HCT116 (cell line): ENCODE measurements at places on chromosomes 13 and 19. TPM values are rescaled to one million over a fixed set of nuclear protein-coding genes. Genes with fewer than 3 reads are reported as not detected.

- no peak for DNase-seq
These were observed 248.8 kb upstream of the KLHL1 start for GRCh38 chr13:70357031-70357430.

DNA sequence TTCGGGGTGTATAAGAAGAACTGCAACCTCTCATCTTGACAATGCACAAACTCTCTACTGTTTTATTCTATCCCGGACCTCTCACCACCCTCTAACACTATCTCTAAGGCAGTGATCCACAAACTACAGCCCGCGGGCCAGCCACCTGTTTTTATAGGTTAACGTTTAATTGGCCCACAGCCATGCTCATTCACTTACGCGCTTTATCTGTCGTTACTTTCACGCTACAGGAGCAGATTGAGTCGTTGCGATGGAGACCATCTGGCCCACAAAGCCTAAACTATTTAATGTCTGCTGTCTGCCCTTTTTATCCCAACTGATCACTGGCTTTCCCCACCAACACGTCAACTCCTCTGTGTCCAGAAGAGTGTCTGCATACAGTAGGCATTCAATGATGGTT is 158.9 kb downstream of the CACNA1A start:
- DNase-seq: no peak

- DNase-seq: no peak
These were observed 100.5 kb downstream of the DLEU7 start for GRCh38 chr13:50742968-50743367.

DNA sequence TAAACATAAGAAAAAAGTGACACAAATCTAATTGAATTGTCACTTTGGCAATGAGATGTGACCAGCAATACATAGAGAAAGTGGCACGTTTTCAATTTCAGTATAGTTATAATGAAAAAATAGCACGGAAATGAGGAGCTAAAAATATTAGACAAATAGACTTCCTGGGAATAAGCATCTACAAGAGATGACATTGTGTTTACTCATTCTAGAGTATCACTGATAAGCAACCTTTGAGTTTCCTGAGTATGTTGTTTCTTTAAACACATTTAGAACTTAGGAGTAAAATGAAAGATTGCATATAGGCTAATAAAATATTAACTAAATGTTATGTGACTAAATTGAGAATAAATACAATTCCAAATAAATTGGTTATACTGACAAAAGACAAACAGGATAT is 207.1 kb upstream of the SLITRK6 start:
- no peak for DNase-seq

Gene PSG7
- total RNA-seq: not detected

GRCh38 chr13:42233726-42234125 is 38.2 kb upstream of the AKAP11 start:
- no peak for DNase-seq

Gene SYDE1
- total RNA-seq: 4.9 TPM

DNA sequence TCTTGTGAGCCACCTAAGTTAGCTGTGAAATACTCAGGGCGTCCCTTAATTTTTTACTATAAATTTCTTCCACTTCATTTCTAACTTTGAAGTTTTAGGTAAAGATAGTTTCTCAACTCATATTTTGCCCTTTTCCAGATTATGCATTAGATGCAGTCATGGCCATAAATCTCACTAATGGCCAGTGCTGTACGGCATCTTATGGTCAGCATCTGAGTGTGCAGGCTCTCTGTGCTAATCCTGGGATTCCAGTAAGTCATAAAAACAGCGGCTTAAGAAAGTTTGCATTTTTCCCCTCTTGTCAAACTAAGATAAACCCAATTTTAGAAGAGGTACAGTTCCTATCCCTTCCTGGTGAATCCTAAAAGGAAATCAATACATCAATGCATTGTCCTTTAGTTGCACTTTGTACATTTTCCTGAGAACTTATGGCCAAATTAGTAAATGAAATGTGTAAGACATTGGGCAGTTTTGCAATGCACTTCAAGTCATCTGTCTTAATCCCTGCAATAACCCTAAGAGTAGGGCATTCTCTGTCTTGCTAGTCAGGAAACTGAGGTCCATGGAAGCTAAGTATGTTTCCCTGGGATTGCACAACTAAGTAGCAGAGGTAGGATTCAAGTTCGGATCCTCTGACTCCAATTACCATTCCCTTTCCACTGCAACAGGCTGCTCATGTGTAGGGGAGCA is 146.2 kb downstream of the DCT start:
- no peak for DNase-seq

Gene COL4A1
- total RNA-seq: 0.57 TPM

- DNase-seq: no peak
These were observed 23.0 kb downstream of the PLEKHJ1 start for GRCh38 chr19:2212861-2213711.

DNA sequence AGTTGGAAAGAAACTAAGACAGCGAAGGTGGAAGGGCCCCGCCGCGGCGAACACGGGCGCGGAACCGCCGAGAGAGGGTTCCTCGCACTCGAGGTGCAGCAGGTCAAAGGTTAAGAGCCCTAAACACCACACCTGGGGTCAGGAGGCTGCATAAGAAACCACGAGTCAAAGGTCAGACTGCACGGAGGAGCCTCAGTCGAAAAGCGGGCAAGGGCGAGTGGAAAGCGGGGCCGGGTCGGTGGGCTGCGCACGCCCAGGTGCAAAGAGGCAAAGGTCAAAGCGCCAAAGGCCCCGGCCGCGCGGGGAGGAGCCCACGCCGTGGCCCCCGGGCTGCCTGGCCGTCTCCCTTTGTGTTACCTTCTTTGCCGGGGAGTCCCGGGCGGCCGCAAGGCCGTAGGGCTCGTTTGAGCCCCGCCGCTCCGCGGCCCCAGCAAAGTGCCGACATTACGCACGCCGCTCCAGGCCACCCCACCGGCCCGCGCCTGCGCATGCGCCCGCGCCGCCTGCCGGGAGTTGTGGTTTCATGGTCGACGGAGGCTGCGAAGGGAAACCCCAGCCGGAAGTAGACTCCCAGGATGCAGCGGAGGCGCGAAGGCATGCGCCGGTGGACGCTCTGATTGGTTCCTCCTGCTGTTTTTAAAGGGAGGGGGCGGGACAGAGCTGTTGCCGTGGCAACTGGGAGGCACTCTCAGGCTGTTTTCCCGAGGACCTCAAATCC is at the start of gene POLRMT:
TSS of gene POLRMT (minus strand) at position 470 of the 718 bp plus-strand sequence. CDS start at position 445, 25 bp downstream.
- DNase-seq: peak; percentile 95

- no peak for DNase-seq
These were observed 11.8 kb upstream of the ZNF175 start for GRCh38 chr19:51559240-51559639.

DNA sequence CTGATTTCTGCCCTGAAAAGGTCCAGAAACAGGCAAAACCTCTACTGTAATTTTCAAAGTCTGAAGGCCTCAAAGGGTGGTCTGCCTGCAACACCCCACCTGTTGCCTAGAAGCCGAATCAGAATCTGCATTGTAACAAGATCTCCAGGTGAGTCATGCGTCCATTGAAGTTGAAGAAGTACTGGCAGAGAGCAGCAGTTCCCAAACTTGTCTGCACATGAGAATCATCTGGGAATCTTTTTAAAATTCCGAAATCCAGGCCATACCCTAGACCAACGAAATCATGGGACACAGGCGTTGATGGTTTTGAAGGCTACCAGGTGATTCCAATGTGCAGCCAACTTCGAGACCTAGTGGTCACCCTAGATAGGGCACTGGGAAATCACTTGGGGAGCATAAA is 16.0 kb upstream of the CLN5 start:
- no peak for DNase-seq

DNA sequence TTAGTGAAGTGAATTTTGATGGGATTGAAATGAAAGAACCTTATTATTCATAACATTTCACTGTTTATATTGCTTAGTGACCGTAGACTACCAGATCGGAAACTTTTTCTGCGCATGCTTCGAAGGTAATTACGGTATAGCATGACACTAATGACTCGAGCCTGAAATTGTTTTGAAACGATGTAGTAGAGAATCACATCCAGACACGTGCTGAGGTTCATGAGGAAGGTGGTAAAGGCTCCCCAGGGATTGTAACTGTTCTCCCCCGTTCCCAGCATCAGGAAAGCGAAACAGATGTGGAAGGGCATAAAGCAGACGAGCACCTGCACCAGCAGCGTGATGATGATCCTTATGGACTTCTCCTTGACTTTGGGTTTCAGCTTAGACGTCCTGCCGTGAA is 3.3 kb downstream of the GPR18 start:
- DNase-seq: no peak

Gene GFY
- total RNA-seq: 2.6 TPM

GRCh38 chr13:40920826-40921225 is 98.3 kb downstream of the ELF1 start:
- no peak for DNase-seq

GRCh38 chr19:40576585-40577451 is at the start of gene SHKBP1:
SHKBP1 (plus strand) TSS chr19:40576873; CDS start chr19:40576900, 27 bp downstream.
- peak; percentile 93 for DNase-seq

Gene ZNF560
- total RNA-seq: not detected

DNA sequence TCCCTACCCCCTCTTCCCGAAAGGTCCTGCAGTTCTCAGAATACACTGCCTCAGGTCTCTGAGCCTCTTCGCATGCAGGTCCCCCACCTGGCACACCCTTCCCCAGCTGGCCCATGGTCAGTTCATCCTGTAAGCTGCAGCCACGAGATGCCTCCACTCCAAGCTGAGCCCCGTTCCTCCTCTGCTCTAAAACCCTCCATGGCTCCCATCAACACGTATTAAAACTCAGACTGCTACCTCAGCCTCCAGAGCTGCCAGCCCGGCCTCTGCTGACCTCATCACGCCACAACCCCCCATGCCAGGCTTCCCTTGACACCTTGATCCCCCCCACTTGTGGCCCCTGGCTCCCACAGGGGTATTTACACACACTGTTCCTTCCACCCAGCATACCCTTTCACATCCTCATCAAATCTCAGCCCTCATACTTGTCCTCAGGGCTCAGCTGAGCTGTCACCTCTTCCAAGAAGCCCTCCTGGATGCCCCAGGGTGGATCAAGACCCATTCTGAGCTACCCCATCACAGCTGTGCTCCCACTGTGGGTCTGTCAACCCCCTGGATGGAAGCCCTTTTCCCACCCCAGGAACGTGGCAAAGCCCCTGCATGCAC is 48.9 kb downstream of the PTPRS start:
- no peak for DNase-seq

Gene CACNA1A
- total RNA-seq: 7.5 TPM

- DNase-seq: no peak
These were observed 11.0 kb upstream of the CASP14 start for GRCh38 chr19:15038294-15038693.

GRCh38 chr13:79678100-79678499 is 197.1 kb downstream of the NDFIP2 start:
- DNase-seq: no peak

DNA sequence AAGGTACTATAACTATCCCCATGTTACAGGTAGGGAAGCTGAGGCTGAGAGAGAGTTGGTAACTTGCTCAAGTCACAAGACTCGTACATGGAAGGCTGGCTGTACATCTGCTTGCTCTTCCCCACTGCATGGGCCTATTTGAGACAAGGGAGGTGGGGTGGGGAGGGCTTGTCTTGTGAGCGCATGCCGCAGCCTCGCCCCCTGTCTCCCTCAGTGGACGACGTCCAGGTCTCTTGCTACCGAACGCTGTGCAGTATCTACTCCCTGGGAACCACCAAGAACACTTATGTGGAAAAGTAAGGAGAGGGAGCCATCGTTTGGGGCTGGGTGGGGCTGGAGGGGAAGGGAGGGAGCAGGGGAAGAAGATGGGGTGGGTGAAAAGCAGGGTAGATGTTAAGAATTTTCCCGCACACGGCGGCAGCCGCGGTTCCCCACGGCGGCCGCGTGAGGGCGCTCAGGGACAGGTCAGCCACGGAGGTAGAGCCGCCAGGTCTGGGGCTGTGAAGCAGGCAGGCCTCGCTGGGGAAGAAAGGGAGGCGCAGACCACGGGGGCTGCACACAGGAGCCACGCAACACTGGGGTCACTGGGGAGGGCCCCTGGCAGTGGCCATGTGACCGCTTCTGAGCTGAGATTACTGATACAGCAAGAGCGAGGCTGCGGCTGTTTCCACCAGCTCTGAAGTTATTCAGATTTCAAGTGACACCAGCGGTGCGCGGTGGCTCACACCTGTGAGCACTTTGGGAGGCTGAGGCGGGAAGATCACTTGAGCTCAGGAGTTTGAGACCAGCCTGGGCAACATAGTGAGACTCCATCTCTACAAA is 81.5 kb downstream of the RYR1 start:
- peak; percentile 27 for DNase-seq

DNA sequence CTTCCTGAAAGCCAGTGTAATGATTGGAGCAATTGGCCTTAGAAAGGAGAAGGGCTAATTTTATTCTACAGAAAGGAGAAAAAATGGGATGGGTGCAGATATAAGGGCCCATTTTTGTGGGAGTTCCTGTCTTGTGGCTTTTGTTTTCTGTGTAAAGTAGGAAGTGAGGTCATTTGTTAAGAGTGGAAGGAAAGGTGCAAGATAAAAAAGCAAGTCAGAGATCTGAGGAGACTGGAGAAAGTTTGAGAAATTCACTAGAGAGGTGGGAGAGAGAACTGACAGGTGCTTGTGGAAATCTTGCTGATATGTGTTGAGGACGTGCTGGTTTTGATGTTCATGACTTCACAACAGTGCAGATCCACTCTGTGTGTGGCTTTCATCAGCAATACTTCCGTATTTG is 349.4 kb downstream of the DLEU7 start:
- DNase-seq: no peak

Gene KASH5
- total RNA-seq: not detected

GRCh38 chr19:38079926-38080380 is 144.1 kb downstream of the DPF1 start:
- DNase-seq: no peak

DNA sequence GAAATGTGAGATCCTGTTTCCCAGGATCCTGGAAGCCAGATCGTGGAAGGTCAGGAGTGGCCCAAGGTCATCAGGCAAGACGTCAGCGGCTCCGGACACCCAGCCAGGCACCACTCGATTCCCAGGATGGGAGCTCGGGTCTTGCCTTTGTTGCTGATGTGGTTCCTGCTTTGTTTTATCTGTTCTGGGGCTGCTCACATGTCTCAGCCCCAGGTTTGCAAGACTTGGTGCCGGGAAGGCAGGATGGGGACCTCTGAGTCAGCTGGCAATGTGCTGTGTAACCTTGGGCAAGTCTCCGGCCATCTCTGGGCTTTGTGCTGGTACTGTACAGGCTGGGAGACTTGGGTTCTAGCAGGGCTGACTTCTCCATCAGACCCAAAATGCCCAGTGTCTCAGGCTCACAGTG is 1.4 kb upstream of the FCHO1 start:
- DNase-seq: no peak
